ENCODE measurements at places on chromosomes 3 and 15.

DNA sequence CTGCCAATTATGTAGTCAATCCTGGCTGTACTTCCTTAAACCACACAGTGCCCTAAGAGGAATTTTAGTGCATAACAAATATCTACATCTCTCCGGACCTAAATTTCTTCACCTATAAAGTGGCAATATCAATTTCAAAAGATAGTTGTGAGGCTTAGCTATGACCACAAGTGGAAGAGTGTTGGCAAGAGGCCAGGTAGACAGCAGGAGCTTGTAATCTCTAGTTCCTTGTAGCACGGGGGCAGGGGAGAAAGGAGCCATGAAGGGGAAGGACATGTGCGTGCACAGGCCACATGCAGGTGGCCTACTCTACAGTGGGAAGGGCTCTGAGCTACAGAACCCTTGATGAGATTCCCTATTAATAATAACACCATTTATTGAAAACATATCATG is 269.7 kb downstream of the ABHD5 start:
- DNase-seq = no peak

DNA sequence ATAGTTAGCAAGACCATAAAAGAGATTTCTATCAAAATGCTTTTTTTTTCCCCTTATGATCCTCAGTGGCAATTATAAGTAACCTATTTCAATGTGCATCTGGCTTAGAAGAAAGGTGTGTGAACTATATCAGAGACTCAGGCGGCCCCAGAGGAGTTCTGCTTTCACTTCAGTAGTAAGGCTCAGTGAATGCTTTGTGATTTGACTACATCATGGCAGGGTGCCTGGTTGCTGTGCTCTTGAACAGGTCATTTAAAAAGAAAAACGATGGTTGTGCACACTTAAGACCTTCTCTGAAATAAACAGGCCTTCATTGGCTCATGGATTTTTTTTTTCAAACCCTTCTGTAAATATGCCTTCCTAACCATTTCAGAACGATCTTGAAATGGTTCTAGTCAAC is 400.4 kb upstream of the RARB start:
- no peak for DNase-seq

DNA sequence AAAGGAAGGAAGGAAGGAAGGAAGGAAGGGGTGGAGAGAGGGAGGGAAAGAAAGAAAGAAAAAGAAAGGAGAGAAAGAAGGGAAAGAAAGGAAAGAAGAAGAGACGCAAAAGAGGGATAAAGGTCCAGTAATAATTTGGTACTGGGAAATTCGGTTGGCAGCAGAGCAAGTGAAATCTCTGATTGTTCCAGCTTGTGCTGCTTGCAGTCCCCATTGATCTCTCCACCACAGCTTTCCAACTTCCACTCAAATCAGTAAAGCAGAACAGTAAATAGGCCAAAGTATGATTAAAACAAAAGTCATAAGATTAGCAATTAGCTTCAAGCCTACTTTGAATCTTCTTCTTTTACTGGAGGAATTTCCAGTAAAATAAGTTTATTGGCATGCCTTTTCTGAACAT is 357.2 kb downstream of the ROBO1 start:
- DNase-seq = no peak

- no peak for DNase-seq
Measured at GRCh38 chr3:147688868-147689267, 279.7 kb downstream of the ZIC1 start.

DNA sequence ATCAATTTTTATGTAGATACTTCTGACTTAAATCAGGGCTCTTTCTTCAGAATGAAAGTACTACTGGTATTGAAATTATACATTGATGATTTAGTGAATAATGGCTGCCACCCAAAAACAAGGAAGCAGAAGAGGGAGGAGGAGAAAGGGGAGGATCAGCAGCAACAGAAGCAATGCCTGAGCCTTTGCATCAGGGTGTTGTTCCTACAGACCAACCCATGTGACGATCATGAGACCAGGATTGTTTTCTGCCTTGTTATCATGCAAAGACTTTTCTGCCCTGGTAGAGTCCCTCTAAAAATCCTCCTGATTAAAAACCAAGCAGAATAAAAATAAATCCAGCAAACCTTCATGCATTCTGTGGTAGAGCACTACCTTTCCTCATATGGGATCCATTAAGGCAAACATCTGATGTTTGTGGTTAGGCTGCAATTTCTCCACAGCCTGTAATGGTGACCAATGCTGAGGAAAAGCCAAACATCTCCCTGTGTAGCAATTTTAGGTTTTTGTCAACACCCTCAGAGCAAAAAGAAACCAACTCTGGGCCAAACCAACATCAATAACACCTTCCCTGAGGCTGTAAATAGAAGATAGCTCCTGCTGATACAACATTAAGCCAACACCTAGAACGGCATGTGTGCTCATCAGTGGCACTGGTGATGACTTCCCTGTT is 191.7 kb downstream of the ATP8B4 start:
- no peak for DNase-seq

DNA sequence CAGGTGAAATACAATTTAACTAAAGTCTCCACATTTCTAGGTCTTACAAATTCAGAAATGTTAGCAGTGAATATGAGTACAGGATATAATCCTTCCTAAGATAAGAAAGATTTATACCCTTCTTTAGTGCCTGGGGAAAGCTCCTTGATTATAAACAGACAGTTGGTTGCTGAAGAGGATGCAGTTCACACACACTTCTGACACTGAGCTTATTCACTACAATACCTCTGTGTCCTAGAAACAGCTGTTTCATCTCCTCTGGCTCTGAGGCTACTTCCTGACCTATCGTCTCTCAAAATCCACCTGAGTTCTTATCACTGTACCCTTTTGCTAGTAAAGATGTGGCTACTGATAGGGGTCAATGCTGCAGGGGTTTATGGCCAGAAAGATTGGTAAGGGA is 57.1 kb downstream of the TP63 start:
- no peak for DNase-seq

- no peak for DNase-seq
Measured at GRCh38 chr3:37114251-37115145, 59.9 kb downstream of the LRRFIP2 start.

DNA sequence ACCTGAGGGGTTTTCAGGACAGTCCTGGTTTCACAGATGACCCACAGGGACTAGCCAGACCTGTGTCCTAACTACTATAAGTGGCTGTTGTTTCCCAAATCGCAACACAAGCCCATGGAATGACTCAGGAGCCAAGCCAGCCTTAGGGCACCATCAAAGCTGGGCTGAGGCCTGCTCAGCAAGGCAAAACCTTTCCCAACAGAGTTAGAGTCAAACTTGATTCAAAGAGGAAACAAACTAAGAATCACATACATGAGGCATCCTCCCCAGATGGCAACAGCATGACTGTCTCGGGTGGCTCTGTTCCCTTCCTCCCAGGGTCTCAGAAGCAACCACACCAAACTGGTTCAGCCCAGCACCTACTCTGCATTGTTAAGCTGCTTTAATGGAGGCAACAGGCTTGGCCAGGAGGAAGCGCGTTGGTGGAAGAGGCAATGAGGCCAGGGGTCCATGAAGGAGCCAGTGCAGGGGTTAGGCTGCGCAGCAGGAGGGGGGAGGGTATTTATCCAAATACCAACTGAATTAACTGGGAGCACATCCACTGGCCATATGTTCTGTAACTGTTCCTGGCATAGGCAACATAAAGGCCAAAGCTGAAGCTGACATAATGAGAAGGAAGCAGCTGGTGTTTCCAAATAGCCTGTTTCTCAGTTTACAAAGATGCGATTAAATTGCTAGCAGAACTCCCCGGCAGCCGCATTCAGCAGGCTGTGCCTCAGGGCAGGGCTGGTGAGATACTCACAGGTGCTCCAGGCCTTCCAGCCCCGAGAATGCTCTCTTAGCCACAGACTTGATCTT is 102.4 kb downstream of the LRIG1 start:
- DNase-seq = no peak

DNA sequence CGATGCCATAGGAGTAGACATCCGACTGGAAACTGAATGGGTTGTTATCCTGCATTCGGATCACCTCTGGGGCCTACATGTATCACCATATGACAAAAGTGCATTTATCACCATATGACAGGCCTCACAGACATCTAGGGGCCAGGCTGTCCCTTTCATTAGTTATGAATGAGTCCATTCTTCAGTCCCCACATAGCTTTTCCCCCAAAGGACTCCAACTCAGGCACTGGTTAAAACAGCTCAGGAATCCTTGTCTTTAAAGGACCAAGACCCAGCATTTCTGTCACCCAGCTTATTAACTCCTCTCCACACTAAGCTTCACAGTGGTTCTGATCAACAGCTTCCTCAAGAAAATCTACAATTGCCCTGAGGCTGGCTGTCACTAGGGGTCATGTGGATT is 28.3 kb downstream of the MKRN2 start:
- no peak for DNase-seq

GRCh38 chr15:57033715-57034439 is 115.4 kb downstream of the TCF12 start:
- no peak for DNase-seq

- no peak for DNase-seq
Measured at GRCh38 chr3:173913397-173913796, 515.9 kb downstream of the NLGN1 start.

GRCh38 chr15:83396101-83396500 is 51.0 kb upstream of the SH3GL3 start:
- no peak for DNase-seq

DNA sequence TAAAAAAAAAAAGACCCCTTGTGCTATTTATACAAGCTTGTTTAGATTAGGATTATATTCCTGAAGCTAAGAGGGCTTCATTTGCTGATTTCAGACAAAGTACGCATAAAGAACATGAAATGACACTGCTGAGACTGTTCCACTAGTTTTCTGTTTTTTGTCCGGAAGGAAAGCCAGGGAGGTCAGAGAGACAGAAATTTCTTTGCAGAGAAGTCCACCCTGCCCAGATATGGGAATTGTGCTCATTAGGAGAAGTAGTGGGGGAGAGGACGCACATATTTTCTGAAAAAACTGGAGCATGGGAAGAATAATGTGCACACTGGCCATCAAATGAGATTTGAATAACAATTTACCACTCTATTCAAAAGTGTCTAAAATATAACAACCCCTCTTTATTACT is 220.9 kb upstream of the ICE2 start:
- no peak for DNase-seq

DNA sequence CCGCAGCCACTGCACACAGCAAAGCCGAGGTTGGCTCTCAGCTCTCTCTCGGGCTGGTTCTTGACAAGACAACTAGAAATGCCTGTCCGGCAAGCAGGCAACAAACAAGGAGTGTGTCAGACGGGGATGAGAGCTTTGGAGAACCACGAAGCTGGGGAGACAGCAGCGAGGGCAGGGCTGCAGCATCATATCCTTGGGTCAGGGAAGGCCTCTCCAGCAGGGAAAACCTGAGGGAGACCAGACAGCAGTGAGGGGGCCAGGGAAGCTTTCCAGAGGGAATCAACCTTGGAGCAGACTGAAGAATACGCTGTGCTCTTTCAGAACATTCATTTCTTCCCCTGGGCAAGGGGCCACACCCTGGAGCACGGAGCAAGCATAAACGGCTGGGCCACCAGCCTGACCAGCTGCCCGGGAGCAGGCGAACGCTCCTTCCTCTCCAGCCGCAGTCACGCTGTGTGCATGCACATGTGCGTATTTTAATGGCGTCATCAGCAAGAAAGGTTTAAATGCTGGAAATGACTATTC is 58.7 kb downstream of the CHSY1 start:
- no peak for DNase-seq

GRCh38 chr3:139758654-139759291 is 81.0 kb upstream of the NMNAT3 start:
- no peak for DNase-seq

GRCh38 chr3:152779653-152780052 is 55.3 kb upstream of the P2RY1 start:
- DNase-seq = no peak

- peak; percentile 40 for DNase-seq
Measured at GRCh38 chr3:48564022-48564421, 441 bp upstream of the UCN2 start.

DNA sequence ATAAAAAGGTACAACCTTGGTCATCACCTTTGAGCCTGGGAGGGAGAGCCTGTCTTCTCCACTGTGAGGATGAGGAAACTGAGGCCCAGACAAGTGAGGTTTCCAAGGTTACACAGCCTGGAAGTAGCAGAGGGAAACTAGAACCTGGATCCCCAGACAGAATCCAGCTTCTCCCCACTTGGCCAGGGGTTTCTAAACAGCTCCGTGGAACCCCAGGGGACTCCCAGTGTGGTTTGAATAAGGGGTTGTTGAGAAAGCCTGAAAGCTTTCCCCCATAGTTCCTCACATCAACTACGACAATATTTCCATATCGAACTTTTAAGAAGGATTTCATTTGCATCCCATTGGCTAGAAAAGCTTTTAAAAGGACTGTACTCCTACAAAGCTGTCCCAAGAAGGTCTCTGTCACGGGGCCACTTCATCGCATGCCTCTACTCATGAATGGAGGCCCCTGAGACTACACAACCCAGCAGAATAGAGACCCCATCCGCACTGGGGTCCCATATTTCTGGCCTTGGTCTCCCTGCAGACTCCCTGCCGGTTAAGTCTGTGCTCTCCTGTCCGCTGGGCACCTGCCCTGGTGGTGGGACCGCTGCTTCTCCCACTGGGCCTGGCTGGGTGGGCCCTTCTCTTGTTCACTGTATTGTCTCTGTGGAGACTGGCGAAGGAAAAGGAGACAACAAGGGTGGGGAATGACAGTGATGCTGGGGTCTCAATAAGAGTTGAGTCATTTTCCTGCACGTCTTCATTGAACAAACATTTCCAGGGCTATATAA is 178.5 kb downstream of the SMAD6 start:
- no peak for DNase-seq

DNA sequence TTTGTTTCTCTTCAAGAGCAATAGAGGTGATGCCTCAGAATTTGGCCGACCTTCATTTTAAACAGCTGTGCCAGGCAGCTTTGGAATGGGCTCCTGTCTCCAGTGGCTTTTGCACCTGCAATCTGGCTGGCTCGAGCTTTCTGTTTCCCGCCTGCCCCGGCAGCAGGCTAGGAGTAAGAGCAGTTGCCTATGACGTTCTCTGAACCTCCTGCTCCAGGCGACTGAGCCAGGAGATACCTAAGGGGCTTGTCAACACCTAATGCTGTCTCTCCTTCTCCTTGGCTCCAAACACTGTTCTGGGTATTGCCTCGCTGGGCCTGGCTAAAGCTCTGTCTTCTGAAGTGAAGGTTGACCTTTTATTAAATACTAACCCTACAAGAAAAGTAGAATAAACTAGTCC is 229.9 kb downstream of the LRRN1 start:
- no peak for DNase-seq

- no peak for DNase-seq
Measured at GRCh38 chr15:61115241-61115640, 113.9 kb downstream of the RORA start.

GRCh38 chr15:60004009-60004845 is at the start of gene FOXB1:
TSS of gene FOXB1 (plus strand) at chr15:60004311. CDS start at chr15:60004964, 653 bp downstream.
- DNase-seq = peak; percentile 63

DNA sequence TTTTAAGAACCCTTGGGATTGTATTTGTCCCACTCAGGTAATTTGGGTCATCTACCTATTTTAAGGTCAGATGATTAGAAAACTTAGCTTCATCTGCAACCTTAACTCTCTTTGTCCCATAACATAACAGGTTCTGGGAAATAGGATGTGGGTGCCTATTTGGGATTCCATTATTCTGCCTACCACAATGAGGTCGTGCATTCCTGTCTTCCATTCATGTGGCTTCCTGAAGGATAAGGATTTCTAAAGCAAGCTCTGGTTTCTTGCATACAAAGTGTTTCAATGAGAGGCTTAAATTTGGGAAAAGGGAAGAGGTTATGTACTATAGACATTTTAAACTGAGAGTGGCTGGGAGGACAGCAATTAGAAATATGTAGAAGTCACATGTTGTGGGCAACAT is 190.3 kb downstream of the MCTP2 start:
- DNase-seq = no peak

- peak; percentile 14 for DNase-seq
Measured at GRCh38 chr15:101441696-101442095, 47.8 kb downstream of the PCSK6 start.

- no peak for DNase-seq
Measured at GRCh38 chr3:185900228-185900627, 37.6 kb downstream of the TRA2B start.

All from activated CD4-positive, alpha-beta T cell treated with anti-CD3 and anti-CD28 coated beads, Interleukin-10, Interleukin-2, amounts not matched to agents 100 ng/mL and 50 ng/mL, durations not matched to agents 16 hours and 8 hours (primary cell).